ENCODE measurements at places on chromosomes 2 and 18.

DNA sequence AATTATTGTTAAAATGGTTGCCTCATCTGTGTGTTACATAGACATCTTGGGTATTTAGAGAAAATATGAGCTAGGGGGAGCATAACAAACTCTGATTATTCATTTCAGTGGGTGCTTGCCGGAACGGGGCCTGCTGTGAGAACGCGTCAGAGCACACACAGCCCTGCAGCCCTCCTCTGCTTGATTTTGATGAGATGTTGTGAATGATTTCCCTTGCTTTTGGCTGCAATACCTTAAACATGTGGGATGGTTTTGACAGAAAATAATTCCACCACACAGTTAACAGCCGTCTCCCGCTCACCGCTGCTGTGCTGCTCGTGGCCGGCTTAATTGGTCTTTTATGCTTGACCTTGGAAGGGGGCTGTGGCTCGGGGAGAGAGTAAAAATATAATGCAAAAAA lies 49.9 kb upstream of the TXNDC2 start:
- DNase-seq = no peak

DNA sequence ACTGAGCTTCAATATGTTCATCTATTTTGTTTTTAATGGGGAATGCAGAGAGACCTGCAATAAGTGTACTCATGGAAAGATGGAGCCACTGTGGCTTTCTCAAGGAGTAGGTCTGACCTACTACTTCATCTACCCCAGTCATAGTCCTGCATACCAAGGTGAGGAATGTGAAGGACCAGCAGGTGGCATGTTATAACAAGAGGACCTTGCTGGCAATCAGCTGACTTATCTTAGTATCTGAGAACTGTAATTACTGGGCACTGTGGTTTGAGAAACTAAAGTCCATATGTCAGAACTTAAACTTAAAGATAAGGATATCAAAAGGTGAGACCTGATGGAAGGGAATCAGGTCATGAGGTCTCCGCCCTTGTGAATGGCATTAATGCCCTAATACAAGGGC lies 1104.2 kb downstream of the BCL11A start:
- DNase-seq = no peak

GRCh38 chr18:62963507-62963906 lies 248.2 kb downstream of the PHLPP1 start:
- DNase-seq = no peak

- no peak for DNase-seq
These were observed 1105.4 kb upstream of the KLHL29 start for GRCh38 chr2:22279541-22279940.
